T-cell (primary cell): ENCODE measurements at places on chromosomes 16 and 17.

GRCh38 chr17:29620779-29621500 is 1.8 kb downstream of the CORO6 start:
- DNase-seq: no peak

DNA sequence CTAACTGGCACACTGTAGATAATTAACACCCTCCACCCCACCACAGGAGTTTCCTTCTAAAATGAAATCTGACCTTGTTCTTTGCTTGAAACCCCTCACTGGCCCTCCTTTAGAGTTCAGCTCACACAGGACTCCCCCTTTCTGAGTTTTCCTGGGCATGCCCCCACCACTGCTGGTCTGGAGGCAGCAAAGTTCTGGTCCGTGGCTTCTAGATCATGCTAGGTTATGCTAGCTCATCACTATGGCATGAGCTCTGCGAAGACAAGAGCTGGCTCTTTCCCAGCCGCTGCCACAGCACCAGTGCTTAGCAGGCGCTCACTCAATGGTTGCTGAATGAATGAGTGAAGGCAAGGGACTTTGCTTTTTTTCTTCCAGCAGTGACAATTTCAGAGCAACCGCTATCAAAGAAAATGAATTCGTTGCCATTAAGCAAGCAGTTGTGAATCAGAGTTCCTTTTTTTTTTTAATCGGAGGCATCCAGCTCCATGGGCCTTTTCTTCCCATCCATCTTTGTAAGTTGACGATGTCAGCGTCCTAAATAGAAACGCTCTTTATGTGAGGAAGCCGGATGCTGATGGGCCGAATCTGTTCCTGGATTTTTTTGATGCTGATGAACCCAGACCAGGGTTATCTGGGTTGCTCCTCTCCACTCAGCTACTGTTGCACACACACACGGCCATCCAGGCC is 80.8 kb upstream of the NOL11 start:
- no peak for DNase-seq

GRCh38 chr17:19364699-19365498 is 2.4 kb upstream of the B9D1 start:
- no peak for DNase-seq

DNA sequence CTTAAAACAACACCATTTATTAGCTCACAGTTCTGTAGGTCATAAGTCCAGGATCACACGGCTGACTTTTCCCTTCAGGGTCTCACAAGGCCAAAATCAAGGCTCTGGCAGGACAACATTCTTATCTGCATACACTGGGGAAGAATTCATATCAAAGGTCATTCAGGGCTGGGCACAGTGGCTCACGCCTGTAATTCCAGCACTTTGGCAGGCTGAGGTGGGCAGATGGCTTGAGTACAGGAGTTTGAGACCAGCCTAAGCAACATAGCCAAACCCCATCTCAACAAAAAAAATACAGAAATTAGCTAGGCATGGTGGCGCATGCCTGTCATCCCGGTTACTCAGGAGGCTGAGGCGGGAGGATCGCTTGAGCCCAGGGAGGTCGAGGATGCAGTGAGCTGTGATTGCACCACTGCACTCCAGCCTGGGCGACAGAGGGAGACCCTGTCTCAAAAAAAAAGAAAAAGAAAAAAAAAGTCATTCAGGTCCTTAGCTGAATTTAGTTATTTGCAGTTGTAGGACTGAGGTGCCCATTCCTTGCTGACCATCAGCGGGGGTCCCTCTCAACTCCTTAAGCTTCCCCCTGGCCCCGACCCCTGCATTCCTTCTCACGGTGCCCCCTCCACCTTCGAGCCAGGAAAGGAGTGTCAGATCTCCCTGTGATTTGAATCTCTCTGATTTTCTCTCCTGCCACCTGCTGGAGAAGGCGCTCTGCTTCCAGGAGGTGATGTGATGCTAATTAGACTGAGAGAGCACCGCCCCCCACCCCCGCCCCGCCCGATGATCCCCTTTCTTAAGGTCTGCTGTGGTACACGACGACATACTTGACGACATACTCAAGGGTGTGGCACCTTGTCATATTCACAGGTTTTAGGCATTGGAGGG is 91.8 kb upstream of the CLEC18A start:
- DNase-seq: no peak

GRCh38 chr17:41153856-41154255 is 4.2 kb upstream of the KRTAP4-5 start:
- no peak for DNase-seq

GRCh38 chr17:74059479-74060240 is 143.8 kb upstream of the RPL38 start:
- no peak for DNase-seq

- no peak for DNase-seq
Measured at GRCh38 chr17:61352408-61352770, 47.3 kb upstream of the TBX2 start.
